ENCODE measurements at places on chromosomes 13 and 19.

DNA sequence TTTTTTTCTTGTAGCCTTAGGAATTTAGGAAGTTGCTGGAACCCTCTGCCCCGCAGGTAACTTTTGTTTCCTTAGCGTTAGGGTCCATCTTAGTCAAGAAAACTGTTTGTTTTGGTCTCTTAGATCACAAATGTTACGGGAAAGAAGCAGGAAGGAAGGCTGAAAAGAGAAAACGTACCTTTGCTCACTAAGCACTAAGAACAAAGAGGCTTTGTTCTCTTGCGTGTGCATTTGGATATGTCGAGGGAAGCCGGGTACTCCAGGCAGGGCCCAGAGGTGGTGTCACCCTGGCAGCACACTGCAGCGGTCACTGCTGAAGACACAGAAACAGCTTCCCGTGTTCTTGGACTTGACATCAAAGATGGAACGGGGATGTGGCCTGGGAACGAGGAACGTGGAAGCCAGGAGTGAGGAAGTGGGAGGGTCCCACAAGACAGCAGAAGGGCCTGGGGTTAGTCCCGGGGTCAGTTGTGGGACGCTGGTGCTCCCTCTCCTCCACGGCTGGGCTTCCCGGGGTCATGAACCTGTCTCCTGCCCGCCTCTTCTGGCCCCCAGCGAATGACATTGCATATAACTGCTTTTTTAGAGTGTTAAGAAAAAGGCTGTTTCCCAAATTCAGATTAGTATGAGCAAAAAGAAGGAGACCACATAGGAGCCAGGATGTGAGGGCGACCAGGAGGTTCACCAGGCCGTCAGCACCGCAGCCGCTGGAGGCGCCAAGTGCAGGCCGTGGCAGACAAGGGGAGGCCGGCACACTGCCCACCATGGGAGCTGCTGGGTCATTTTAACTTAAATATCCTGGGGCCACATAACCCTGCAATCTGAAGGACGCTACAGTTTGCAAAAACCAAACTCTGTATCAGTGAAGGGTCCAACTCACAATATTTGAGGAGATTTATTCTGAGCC, 31.6 kb downstream of the ATP11A start:
- DNase-seq = no peak

DNA sequence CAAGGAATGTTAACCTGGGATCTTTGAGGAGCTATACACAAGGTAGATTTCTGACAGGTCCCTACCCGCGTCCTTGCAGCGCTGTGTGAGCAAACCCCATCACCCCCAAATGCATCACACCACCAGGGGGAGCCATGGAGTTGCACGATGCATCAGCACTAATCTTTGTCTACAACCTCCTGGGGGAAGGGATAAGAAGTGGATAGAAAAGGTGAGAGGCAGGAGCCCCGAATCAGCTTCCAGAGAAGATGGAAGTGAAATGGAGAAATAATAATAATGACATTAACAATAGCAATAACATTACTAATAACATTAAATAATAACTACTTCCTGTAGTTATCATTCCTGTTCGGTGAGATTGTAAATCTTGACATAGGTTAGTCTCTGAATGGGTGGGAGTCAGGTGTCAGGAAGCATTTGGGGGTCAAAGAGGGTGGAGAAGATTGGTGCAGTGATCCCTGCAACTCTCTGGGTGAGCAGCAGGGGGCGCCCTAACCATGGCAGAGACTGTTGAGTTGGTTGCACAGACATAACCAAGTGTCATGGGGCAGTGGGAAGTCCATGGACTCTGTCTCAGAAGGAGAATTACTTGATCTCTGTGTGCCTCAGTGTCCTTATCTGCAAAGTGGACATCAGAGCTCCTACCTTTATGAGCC, 16.5 kb downstream of the SIGLEC7 start:
- peak; percentile 67 for DNase-seq

GRCh38 chr19:35558400-35559280, 4.8 kb downstream of the ATP4A start:
- DNase-seq = no peak

GRCh38 chr19:40294560-40294959, 9.4 kb upstream of the AKT2 start:
- DNase-seq = no peak

DNA sequence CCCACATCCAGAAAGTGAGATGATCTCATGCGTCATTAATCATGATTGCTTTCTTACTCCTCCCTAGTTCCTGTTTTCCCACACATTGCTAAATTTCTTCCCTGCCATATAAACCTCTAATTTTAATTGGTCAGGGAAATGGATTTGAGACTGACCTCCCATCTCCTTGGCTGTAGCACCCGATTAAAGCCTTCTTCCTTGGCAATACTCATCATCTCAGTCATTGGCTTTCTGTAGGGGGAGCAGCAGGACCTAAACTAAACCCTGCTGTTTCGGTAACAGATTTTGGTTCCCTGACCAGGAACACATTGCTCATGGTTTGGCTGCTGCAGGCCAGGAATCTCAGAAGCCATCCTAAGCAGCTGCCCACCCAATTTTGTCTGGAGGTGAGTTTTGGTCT, 61.7 kb downstream of the SPRYD7 start:
- DNase-seq = no peak

GRCh38 chr13:48411147-48411794, 1.6 kb downstream of the LPAR6 start:
- no peak for DNase-seq

GRCh38 chr13:67635754-67636153, 405.6 kb upstream of the PCDH9 start:
- no peak for DNase-seq

DNA sequence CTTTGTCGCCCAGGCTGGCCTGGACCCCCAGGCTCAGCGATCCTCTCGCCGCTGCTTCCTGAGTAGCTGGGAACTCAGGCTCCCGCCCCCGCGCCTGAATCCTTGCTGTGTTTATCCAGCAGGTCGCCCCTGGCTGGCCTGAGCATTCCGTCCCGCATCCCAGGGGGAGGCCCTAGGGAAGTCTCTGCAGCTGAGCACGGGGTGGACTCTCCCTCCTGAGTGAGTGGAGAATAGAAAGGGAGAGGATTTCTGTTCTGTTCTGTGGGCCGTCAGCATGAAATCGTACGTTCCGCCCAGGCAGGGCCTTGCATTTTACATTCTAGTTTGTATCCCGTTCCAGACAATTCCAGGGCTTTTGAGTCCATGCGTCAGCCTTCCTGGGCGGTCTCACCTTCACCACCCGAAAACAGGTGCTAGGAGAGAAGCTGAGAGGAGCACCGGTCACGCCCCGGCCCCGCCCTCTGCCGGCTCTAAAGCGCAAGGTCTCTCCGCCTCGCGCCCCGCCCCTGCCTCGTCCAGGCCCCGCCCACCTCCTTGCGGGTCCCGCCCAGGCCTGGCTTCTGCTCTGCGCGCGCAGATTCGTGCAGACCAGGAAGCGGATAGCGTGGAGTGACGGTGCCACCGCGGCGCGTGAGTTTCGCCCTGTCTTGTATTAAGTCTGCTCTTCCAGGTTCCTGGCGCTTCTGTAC, at the start of gene ZNF761:
Gene ZNF761 (plus strand): TSS at position 586 of the 689 bp plus-strand sequence. CDS start 15,285 bp downstream, outside the sequence.
- DNase-seq = peak; percentile 98

- no peak for DNase-seq
These were observed 36.3 kb downstream of the FLT1 start for GRCh38 chr13:28458608-28459007.

- peak; percentile 41 for DNase-seq
These were observed 5.2 kb upstream of the ZNF579 start for GRCh38 chr19:55585658-55586339.

GRCh38 chr19:15265850-15266248, 33.6 kb upstream of the EPHX3 start:
- no peak for DNase-seq

- no peak for DNase-seq
These were observed 66.3 kb downstream of the ARHGAP35 start for GRCh38 chr19:46927106-46927505.

All from stimulated activated CD4-positive, alpha-beta T cell treated with anti-CD3 and anti-CD28 coated beads, Interleukin-1b, Interleukin-23, amount 100 ng/mL, for 1 hour (primary cell).